Activated CD4-positive, alpha-beta T cell treated with anti-CD3 and anti-CD28 coated beads, Interleukin-2, amount 10 ng/mL, durations not matched to agents 7 days and 5 days (primary cell): ENCODE measurements at places on chromosomes 6 and 20. TPM values are rescaled to one million over a fixed set of nuclear protein-coding genes. Genes with fewer than 3 reads are reported as not detected.

DNA sequence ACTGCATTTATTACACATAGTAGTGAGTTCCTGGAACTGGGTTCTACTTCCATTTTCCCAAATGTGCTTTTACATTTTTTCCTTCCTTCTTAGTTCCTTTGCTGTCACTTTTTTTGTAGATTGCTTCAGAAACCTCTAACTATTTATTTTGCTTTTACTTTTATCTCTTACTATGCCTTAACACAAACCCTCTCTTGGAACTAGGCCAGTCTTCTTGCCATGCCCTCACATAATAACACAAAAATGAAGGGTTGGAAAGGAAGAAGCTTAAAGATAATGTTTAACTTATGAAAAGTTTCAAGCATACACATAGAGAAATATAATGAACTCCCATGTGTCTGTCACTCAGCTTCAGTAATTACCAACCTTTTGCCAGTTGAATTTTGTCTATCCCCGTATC lies 27.1 kb downstream of the TOP1 start:
- DNase-seq, result no peak

DNA sequence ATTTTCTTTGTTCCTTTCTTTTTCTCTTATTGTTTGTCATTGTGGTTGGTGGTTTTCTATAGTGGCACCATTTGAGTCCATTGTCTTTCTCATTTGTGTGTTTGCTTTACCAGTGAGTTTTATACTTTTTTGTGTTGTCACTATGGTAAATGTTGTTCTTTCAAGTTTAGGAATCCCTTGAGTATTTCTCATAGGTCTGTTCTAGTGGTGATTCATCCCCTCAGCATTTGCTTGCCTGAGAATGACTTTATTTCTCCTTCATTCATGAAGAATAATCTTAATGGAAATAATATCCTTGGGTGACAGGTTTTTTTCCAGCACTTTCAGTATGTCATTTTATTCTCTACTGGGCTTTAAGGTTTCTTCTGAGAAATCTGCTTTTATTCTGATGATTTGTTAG lies 209.2 kb upstream of the ASCC3 start:
- no peak for DNase-seq

- DNase-seq, result peak; percentile 63
Observed at GRCh38 chr6:36131511-36132245, 1.4 kb downstream of the MAPK13 start.

GRCh38 chr6:13575377-13575775 lies 975 bp downstream of the SIRT5 start:
- no peak for DNase-seq

- no peak for DNase-seq
Observed at GRCh38 chr6:168181876-168182275, 102.9 kb upstream of the FRMD1 start.

TXLNB gene
- total RNA-seq, result 0.35 TPM

DNA sequence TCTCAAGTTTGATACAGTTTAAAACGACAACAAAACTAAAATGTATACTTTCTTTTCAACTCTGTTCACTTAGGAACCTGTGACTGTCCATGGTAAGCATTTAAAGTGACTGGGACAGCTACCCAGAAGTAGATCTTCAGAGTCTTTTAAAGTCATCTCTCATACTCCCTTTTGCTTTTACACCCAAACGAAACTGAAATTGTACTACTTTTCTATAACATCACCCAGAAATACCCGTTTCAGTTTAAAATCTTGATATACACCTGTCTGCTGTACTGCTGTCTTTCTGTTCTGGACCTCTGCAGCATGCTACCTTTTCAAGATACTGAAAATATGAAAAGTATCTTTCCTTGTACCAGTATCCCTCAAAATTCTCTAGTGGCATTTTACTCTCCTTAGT lies 170.4 kb upstream of the THEMIS start:
- no peak for DNase-seq

LAMP5 gene
- total RNA-seq, result not detected

WFDC10B gene
- total RNA-seq, result not detected

GRCh38 chr6:66558189-66558588 lies 851.2 kb upstream of the EYS start:
- no peak for DNase-seq

GRCh38 chr6:35489995-35490791 lies 6.7 kb downstream of the TEAD3 start:
- DNase-seq, result no peak

DNA sequence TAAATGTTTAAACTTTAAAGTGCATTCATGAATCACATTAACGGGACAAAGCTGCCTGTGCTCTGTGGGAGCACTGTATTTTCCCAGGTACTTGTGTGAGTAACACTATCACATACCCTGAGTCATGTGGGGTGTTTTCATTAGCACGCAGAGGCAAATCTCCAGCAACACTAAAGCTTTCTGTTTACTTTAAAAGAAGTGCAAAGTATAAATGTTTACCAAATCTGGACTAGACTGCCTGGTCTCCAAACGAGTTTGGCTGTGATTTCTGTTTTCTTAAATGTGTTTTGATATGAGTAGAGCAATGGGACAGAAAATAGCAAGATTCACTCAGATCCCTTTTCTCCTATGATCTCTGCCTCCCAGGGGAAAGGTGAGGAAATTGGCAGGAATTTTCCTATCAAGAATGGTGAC lies 28.8 kb upstream of the RIPPLY2 start:
- DNase-seq, result no peak

SSTR4 gene
- total RNA-seq, result not detected

DNA sequence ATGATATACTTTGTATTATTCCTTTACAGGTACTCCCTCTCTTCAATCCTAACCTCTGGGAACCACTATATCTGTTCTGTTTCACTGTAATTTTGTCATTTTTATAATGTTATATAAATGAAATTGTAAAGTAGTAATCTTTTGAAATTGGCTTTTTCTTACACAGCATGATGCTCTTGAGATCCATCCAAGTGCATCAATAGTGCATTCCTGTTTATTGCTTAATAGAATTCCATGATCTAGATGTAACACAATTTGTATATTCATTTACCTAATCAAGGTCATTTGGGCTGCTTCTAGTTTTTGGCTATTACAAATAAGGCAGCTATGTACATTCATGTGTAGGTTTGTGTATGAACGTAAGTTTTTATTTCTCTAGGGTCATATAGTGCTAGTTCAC lies 174.6 kb downstream of the KHDC1L start:
- DNase-seq, result no peak

- DNase-seq, result no peak
Observed at GRCh38 chr6:70616728-70617260, 50.1 kb downstream of the SDHAF4 start.

GRCh38 chr6:5107341-5107740 lies 22.2 kb downstream of the PPP1R3G start:
- DNase-seq, result no peak

- no peak for DNase-seq
Observed at GRCh38 chr6:149252622-149253021, 64.9 kb upstream of the TAB2 start.

GRCh38 chr6:160962835-160963623 lies 28.5 kb upstream of the MAP3K4 start:
- no peak for DNase-seq

- no peak for DNase-seq
Observed at GRCh38 chr6:22236626-22237414, 60.0 kb downstream of the PRL start.

- DNase-seq, result peak; percentile 48
Observed at GRCh38 chr6:11414176-11414963, 123.2 kb upstream of the TMEM170B start.

DNA sequence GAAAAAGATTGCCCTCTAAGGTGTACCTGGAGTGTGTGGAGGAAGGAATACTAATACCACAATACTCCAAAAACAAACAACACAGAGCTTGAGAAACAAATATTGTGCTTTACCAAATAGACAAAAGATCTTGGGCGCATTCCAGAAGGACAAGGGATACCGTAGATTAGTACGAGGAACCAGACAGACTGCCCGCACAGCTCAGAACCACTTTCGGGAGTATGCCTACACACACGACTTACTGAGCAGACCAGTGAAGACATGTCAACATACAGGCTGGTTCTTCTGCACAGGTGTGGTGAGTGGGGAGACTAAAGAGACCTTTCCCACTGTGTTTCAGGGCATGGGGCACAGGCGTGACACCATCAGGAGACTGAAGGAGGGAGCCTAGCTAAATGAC lies 15.8 kb upstream of the FOXQ1 start:
- DNase-seq, result no peak

DNA sequence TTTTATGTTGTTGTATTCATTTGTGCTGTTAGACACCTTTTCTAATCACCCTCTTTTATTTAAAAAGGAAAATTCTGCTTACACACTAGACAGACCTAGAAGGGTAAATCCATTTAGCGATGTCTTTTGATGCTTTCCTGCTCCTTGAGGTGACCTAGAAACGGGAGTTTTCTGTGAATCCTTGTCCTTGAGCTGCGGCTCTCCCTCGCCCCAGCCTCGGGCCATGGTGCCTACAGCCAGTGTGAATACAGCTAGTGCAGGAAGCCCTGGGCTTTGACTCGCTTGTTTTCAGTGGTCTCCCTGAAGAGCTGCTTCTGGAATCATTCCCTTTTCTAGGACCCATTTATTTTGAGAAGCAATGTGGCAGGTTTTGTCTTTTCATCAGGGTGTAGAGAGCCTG lies 17.6 kb upstream of the ADRM1 start:
- DNase-seq, result no peak

GRCh38 chr6:158545043-158545966 lies 14.6 kb upstream of the TMEM181 start:
- DNase-seq, result no peak

BPIFB2 gene
- total RNA-seq, result not detected

DNA sequence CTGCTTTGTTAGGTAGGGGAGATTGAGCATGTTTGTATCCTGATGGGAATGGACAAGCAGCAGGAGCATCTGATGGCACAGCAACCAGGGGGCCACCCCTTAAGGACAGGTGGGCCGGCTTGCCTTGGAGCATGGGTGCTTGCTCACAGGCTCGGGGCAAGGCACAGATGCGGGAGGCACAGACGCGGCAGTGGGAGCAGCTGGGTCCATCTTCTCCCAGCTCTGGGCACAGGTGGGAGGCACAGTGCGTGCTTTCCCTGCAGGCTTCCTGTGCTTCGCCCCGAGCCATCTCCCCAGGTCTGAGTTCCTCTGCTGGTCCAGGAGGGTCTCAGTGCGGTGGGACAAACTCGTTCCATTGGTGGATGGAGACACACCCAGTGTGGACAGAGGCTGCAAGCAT lies 73.6 kb upstream of the BHLHE23 start:
- no peak for DNase-seq

- no peak for DNase-seq
Observed at GRCh38 chr6:56770011-56770520, 127.4 kb upstream of the DST start.

- DNase-seq, result no peak
Observed at GRCh38 chr20:41200446-41201202, 63.3 kb downstream of the PLCG1 start.

DNA sequence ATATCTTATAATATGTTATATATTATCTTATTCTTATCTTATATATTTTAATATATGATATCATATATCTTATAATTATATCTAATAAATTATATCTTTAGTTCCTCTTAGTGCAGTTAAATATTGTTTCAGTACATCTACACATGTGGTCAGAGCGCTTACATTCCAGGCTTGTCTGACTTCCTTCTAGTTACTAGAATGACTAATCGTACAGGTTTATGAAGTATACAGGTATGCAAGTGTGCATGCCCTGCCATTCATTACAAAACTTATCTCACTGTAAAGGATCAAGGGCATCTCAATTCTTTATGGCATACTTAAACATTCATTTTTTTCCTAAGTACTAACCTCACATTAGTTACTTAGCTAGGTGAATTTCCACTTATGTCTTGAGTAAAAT lies 1278.0 kb upstream of the MAP3K7 start:
- no peak for DNase-seq

HEY2 gene
- total RNA-seq, result not detected

- DNase-seq, result no peak
Observed at GRCh38 chr20:953742-954141, 37.6 kb upstream of the ANGPT4 start.

- no peak for DNase-seq
Observed at GRCh38 chr6:23522792-23523547, 603.0 kb upstream of the NRSN1 start.

GRCh38 chr6:69027861-69028260 lies 392.8 kb downstream of the ADGRB3 start:
- DNase-seq, result no peak
